ENCODE measurements at places on chromosomes 13 and 19.

- no peak for DNase-seq
Measured at GRCh38 chr13:45441633-45442032, 23.1 kb upstream of the COG3 start.

DNA sequence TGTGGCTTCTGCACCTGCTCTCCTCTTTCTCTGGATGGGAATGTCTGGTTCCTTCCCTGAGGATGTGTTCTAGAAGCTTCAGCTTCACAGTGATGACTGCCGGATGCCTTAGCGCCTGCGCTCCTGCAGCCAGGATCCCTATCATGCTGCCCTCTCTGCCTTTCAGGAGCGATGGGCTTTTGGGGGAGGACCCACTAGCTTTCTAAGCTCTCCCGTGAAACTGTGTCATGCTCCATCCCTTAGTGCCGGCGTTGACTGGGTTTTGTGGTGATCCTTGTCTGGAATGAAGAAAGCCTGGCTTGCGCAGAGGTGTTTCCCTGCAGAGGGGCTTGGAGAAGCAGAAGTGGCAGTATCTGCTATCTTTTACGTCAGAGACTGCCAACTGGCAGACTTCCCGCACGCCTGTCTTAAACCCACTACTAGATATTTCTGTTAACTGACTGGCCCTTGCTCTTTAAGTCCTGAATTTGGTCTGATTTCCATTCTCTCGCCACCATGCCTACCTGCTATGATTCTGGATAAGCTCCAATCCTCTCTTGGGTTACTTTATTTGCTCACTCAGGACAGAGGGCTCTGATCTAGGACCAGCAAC is 3.8 kb upstream of the KMT2B start:
- no peak for DNase-seq

GRCh38 chr19:30743702-30744101 is 371.5 kb downstream of the ZNF536 start:
- no peak for DNase-seq

GRCh38 chr19:11195681-11196080 is 1.7 kb downstream of the KANK2 start:
- no peak for DNase-seq

DNA sequence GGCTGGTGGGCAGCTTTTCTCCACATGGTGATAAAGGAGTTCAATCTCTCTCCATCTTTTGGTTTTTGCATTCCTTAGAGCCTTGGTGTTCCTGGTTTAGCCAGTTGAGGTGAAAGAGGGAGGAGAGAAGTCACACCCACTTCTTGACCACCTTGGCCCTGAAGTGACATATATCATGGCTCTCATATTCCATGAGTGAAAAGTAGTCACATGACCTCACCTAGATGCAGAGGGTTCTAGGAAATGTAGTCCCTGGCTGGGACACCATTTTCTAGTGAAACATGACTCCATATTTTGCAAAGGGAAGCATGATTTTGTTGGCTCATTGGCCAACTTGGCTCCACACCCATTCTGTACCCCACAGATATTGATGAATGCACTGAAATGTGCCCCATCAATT is 16.1 kb downstream of the ADGRE1 start:
- no peak for DNase-seq

GRCh38 chr13:91211510-91211909 is 136.0 kb upstream of the MIR17HG start:
- no peak for DNase-seq

DNA sequence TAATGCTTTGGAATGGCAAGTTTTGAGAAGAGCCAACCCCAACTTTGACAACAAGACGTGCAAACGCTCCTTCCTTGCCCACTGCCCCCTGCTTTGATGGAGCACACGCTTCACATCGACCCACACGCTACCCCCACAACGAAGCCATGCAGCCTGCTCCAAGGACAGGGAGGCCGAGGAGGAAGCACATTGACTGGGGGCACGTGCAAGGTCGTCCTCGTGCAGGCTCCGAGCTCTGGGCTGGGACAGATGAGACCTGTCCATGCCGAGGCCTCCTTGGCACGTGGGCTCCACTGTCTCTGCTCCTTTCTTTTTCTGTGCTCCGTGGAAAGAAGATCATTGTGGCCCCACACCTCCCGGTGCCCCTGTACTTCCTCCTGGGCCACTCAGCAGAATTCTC is 309.0 kb downstream of the TEX29 start:
- no peak for DNase-seq

GRCh38 chr19:47110521-47111005 is 3.0 kb downstream of the ZC3H4 start:
- no peak for DNase-seq

DNA sequence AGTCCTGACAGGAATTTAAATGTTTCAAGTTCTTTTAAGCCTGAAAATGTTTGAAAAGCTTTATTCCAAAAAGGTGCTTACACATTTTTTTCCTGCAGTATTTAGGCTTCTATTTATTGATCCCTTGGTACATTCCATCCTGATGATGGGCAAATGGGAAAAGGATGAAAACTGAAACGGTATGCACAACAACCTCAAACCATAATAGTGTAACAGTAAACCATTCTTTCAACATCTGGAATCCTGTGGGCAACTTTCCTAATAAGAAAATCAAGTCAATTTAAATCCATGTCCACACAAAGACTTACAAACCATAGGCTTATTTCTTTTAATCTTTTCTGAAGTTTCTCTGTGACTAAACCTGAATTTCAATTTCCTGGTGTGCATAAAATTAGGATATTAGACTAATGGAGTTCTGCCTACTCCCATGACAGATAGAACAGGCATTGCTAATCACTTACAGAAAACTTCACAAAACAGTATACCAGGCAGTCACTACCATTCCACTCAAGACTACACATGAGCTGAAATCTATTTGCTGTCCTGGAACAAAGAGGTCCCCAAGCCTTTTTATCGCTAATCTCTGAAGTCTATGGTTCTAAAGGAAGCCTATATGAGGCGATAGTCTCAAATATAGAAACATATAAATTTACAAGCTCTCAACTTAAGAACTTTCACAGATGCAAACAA is 103.3 kb downstream of the DLEU7 start:
- DNase-seq = no peak

- no peak for DNase-seq
Measured at GRCh38 chr13:50072676-50073075, 57.4 kb downstream of the KCNRG start.

- DNase-seq = no peak
Measured at GRCh38 chr13:46576762-46577161, 23.8 kb downstream of the LRCH1 start.

GRCh38 chr13:36057547-36057946 is 73.6 kb downstream of the DCLK1 start:
- DNase-seq = no peak
